HTR-8/SVneo (cell line): ENCODE measurements at places on chromosomes 11 and 22.
A peak's percentile ranks its signal among the peaks of the same experiment; 100 is the strongest.

GRCh38 chr11:82906236-82906635 is 4.7 kb downstream of the DDIAS start:
- peak; percentile 24 for DNase-seq

GRCh38 chr11:12156301-12157140 is 46.1 kb downstream of the MICAL2 start:
- no peak for DNase-seq

DNA sequence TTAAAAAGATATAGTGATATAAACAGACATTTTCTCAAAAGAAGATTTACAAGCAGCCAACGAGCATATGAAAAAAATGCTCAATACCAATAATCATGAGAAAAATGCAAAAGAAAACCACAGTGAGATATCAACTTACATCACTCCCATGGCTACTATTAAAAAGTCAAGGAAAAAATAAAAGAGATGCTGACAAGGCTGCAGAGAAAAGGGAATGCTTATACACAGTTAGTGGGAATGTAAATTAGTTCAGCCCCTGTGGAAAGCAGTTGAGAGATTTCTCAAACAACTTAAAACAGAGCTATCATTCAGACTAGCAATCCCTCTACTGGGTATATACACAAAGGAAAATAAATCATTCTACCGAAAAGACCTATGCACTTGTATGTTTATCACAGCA is 97.1 kb upstream of the CARD18 start:
- no peak for DNase-seq

DNA sequence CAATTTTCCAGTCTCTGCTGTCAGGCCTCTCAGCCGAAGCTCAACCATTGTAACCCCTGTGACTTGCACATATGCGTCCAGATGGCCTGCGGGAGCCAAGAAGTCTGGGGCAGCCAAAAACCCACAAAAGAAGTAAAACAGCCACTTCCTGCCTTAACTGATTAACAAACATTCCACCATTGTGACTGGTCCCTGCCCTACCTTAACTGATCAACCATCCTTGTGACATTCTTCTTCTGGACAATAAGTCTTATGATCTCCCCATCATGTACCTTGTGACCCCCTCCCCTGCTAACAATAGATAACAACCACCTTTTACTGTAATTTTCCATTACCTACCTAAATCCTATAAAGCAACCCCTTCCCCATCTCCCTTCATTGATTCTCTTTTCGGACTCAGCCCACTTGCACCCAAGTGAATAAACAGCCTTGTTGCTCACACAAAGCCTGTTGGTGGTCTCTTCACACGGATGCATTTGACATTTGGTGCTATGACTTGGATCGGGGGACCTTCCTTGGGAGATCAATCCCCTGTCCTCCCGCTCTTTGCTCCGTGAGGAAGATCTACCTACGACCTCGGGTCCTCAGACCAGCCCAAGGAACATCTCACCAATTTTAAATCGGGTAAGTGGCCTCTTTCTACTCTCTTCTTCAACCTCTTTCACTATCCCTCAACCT is 1.3 kb upstream of the NDUFC2 start:
- no peak for DNase-seq

DNA sequence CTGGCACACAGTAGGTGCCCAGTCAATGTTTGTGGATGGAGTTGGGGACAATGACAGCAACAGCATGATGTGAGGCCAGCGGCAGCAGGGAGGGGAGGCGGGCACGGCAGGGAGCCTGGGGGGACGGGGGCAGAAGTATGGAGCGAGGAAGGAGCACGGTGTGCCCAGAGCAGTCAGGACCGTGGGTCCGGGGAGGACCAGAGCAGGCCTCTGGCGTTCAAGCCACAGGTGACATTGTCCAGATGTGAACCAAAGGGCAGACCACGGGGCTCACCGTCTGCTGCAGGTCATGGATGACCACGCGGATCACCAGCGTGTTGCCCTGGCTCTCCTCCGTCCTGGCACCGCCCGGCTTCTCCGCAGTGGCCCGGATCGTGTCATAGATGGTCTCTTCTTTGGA is 105.5 kb downstream of the SHANK2 start:
- no peak for DNase-seq

GRCh38 chr22:46668116-46668515 is 47.9 kb downstream of the GRAMD4 start:
- DNase-seq: no peak
